ENCODE measurements at places on chromosomes 5 and 9. TPM values are rescaled to one million over a fixed set of nuclear protein-coding genes. Genes with fewer than 3 reads are reported as not detected.

The SMU1 gene
- total RNA-seq: 36.3 TPM

The DMRT3 gene
- total RNA-seq: not detected

GRCh38 chr9:120486835-120487234 is 93.1 kb downstream of the CDK5RAP2 start:
- DNase-seq: no peak

- no peak for DNase-seq
Observed at GRCh38 chr5:139296862-139297326, 3.4 kb downstream of the MATR3 start.

- no peak for DNase-seq
Observed at GRCh38 chr5:26843677-26844076, 194.7 kb downstream of the CDH9 start.

DNA sequence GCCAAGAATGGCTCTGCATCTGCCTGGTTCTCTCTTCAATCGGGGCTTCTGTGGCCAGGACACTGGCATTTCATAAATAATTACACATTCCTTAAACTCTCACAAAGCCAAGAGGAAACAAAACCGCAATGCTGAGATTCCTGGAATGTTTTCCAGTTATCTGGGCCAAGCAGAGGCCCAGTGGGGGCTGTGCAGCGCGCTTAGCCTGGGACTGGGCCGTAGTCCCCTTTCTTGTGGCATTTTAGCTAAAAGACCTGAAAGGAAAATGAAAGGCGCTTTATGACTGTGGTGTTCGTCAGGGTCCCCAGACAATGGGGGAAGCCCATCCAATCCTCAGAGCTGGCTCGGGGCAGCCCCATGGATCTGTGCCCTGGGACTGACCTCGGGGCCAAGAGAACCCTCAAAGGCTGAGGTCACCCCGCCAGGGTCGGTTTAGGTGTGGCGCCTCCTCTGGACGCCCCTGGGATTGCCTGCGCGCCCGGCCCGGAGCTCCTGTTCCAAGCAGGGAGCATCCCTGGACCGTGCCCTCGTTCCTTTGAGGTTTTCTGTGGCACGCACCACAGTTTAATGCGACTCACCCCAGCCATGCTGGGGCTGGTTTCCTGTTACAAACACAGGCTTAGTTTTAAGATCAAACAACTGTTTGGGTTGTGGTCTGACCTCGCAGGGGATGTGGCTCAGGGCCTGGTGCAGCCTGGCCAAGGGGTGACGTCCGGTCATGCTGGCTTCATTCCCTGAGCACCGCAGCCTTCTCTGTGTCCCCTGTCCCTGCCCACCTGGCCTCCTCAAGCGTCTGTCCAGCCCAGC is 51.5 kb upstream of the NKD2 start:
- peak; percentile 86 for DNase-seq

Measured in HT1080 (cell line).